ENCODE measurements at places on chromosomes 3 and 15. TPM values are rescaled to one million over a fixed set of nuclear protein-coding genes. Genes with fewer than 3 reads are reported as not detected.

- no peak for DNase-seq
Measured at GRCh38 chr3:16137044-16137443, 37.4 kb upstream of the GALNT15 start.

DNA sequence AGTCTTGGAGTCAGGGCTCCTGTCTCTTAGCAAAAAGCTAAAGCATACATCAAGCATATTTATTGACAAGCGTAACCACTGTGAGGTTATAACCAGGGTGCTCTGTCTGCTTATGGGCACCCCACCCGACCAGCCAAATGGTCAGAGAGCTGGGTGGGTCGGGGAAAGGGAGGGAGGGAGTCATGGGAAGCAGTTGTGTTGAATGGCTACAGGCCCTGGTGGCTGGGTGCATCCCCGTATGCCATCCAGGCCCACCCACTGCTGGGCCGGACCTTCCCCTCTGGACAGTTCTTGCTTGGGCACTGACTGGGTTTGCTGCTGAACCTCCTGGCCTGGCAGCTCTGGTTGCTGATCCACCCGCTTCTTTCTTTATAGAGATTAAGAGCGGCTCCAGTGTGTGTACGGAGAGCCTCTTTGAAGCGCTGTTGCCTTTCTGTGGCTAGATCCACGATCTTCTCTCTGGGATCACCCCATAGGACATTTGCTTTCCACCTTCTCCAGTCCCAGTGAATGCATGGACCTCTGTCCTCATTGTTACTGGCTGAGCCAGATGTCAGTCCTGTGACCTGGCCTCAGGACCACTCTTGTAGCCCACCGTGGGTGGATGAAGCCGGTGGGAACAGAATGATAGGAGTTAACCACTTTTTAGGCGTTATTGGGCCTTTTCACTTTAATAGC lies 59.6 kb downstream of the SMAD3 start:
- no peak for DNase-seq

DNA sequence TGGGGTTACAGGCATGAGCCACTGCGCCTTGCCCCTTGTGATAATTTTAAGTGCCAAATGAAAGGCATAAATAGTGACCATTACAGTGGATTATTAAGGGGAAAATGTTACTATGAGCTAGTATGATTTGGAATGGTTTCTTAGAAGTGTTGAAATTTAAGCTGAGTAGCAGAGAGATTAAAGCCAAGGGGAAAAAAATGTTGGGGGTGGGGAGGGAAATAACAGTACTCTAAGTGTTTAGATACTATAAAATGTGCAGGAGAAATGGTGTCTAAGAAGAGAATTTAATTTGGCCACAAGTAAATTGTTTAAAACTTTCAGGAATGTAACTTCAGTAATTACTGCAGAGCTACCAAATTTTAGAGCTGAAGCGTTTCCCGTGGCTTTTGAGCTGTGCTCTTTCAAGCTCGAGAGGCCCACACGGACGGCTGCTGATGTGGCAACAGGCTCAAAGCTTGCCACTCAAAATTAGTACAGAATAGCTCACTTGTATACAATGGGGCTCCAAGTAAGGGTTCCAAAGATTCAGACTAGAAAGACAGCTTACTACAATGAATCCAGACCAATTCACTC lies 23.9 kb upstream of the SLC12A8 start:
- no peak for DNase-seq

GRCh38 chr3:114632757-114633424 lies 339.1 kb downstream of the TIGIT start:
- no peak for DNase-seq

- DNase-seq = peak; percentile 53
Measured at GRCh38 chr3:183490653-183491052, 62.2 kb upstream of the MCF2L2 start.

DNA sequence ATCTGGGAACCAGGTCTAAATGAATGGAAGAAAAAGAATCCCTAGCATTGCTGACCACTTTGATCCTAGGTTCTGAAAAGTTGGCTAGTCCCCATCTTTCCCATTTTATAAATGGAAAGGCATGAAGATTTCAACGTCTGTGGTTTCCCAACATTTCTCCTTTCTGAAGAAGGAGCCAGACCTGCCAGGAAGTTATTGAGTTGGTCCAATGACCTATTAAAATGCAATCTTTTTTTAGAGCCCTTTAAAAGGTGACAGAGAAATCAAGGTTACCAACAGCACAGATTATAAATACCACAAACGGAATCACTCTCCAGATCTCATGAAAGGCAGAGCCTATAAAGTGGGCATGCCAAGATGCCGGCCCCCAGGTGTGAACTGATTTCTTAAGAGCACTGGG lies 505.6 kb upstream of the THBS1 start:
- no peak for DNase-seq

Gene GHSR
- total RNA-seq = not detected
